ENCODE measurements at places on chromosomes 12 and 14. TPM values are rescaled to one million over a fixed set of nuclear protein-coding genes. Genes with fewer than 3 reads are reported as not detected.

Gene FAM181A
- not detected for total RNA-seq

Gene PLCZ1
- not detected for total RNA-seq

Gene OR10G3
- total RNA-seq: not detected

Gene ISM2
- total RNA-seq: 0.88 TPM

Gene CISTR
- total RNA-seq: not detected

Gene WIF1
- 284 TPM for total RNA-seq

Gene IL31
- total RNA-seq: not detected

Gene MYF6
- 19.2 TPM for total RNA-seq

Gene RASAL1
- 2.9 TPM for total RNA-seq

Gene SPSB2
- 5.1 TPM for total RNA-seq

Gene CLEC4C
- total RNA-seq: not detected

Gene PCED1B
- 0.82 TPM for total RNA-seq

Gene OR6C75
- not detected for total RNA-seq

Gene CIROP
- total RNA-seq: not detected

Gene SLC4A8
- 27.6 TPM for total RNA-seq

Gene DHH
- 1.4 TPM for total RNA-seq

Gene OR4E2
- total RNA-seq: not detected

Gene IL23A
- 0.71 TPM for total RNA-seq

Gene PTHLH
- total RNA-seq: 6.7 TPM

Gene RPL10L
- not detected for total RNA-seq

Gene DLK1
- total RNA-seq: 112 TPM

Gene SLC35E3
- 8.1 TPM for total RNA-seq

Gene MIP
- 303 TPM for total RNA-seq

Gene B3GNT4
- 0.88 TPM for total RNA-seq

Gene KRT6A
- 1.2 TPM for total RNA-seq

Gene TMEM30B
- total RNA-seq: 6.3 TPM

Gene LRP1-AS
- 3.4 TPM for total RNA-seq

Gene CRACR2A
- 2.7 TPM for total RNA-seq

Gene PSMB5
- total RNA-seq: 137 TPM

Gene SLC5A8
- total RNA-seq: 1.9 TPM

Gene GLT8D2
- 57.2 TPM for total RNA-seq

Gene PIK3C2G
- 2.5 TPM for total RNA-seq

Gene ZFHX2
- 1.6 TPM for total RNA-seq
